ENCODE measurements at places on chromosomes 11 and 22.

GRCh38 chr11:75429902-75430713, 2.9 kb downstream of the KLHL35 start:
- H3K4me1 ChIP-seq, result peaks cover 12% of the 10 kb centered on the region
- no peak for DNase-seq
- peak overlapping the region; percentile 12 for H3K4me3 ChIP-seq

DNA sequence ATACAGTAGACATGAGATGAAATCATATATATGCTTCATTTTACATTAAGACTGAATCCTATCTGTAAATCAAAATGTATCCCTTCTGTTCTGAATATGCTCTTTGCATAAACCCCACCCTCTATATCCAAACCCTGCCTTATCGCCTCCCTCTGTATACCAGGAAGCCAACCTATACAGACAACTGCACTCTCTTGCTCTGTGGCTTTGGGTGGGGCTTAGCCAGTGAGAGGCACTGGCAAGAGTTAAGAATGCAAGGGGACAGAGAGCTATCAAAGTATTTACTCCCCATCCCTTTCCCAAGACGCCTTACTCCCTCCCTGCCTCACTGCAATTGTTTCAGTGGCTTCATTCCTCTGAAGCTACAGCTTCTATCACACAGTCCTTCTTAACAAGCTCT, 309.8 kb downstream of the TTC28 start:
- H3K4me3 ChIP-seq, result no peak overlapping the region
- no peaks in the 10 kb centered on the region for H3K27me3 ChIP-seq
- no peaks in the 10 kb centered on the region for H3K36me3 ChIP-seq
- H3K27ac ChIP-seq, result no peak overlapping the region

DNA sequence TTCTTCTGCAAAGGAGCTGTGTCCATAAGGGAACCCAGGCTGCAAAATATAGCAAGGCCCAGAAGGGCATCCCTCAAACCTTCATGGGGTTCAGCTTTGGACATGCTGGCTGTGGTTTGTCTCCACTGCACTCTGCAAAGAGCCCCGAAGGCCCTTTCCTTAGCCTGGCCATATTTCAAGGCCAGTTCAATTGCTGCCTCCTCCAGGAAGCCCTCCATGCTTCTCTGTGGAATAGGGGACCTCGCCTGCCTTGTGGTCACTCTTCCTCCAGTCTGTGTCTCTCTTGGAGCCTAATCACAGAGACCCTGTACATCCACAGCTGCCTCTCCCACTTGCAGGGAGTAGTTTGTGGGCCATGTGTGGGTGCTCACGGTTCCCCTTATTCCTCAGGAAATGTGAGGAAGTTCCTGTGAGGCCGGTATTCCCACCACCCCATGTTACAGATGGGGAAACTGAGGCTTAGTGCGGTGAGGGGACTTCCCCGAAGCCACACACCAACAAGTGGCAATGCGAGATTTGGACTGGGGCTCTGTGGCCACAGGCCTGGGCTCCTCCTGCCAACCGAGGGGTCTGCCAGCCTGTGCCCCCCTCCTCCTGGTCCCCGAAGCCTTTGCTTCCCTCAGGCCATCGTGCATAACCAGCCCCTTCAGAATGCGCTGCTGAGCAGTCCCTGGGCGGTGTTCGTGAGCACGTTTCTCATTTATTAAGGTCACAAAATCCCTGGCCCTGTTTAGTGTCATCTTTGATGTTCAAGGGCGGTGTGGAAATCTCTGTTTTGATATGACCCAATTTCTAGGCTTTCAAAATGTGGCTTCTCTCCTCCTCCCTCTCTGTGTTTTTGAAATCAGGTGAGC, 65.8 kb downstream of the PARVB start:
- no peak for DNase-seq
- H3K27ac ChIP-seq, result no peak overlapping the region
- no peaks in the 10 kb centered on the region for H3K27me3 ChIP-seq
- H3K36me3 ChIP-seq, result no peaks in the 10 kb centered on the region
- H3K4me1 ChIP-seq, result no peaks in the 10 kb centered on the region

DNA sequence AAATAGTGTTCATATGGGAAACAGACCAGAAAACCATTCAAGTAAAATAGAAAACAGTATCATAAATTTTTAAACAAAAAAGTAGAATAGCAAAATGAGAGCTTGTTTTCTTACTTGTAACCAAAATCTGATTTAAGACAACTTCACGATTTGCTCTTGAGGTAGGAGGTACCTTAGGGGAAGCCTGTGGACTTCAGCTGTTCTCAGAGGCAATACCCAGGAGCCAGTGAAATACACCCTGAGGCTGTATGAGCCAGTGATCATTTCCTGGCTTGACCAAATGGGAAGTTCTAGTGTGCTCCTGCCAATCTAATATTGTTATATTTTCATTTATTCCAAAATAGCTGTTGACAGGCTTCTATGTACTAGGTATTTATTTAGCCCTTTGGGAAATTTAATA, 104.8 kb downstream of the ARHGAP42 start:
- H3K4me3 ChIP-seq, result no peak overlapping the region
- H3K36me3 ChIP-seq, result no peaks in the 10 kb centered on the region
- no peak for DNase-seq
- H3K4me1 ChIP-seq, result peaks cover 2% of the 10 kb centered on the region

DNA sequence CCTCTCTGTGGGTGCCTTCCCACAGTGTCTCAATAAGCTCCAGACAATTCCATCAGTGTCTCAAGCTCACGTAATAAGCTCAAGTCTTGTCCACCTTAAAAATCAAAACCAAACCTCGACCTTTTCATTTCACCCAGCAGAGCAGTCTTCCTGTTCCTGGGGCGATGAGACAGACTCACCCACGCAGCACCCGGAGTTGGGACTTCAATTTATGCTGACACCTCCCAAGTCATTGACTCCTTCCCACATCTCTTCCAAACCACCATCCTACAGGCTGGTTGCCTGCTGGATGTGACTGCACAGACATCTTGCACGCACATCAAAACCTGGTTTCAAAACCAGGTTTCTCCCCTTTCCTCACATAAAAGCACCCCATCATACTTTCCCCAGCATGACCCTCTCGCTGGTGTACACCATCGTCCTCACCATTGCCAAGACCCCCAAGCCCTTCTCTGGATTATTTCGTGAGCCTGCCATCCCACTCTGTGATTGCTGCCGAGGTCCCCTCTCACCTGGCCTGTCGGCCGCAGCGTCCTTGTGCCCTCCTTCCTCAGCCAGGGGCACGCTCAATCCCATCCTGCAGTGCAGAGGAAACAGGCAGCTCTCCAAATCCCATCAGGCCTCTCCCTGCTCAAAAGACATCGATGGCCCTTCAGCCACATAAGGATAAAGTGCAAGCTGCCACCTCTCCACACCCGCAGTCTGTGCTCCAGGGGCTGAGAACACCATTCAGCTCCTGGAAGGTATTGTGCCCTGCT, 45.1 kb upstream of the FBXO3 start:
- DNase-seq, result no peak
- H3K4me1 ChIP-seq, result no peaks in the 10 kb centered on the region
- no peaks in the 10 kb centered on the region for H3K27me3 ChIP-seq
- no peak overlapping the region for H3K4me3 ChIP-seq
- no peak overlapping the region for H3K27ac ChIP-seq

DNA sequence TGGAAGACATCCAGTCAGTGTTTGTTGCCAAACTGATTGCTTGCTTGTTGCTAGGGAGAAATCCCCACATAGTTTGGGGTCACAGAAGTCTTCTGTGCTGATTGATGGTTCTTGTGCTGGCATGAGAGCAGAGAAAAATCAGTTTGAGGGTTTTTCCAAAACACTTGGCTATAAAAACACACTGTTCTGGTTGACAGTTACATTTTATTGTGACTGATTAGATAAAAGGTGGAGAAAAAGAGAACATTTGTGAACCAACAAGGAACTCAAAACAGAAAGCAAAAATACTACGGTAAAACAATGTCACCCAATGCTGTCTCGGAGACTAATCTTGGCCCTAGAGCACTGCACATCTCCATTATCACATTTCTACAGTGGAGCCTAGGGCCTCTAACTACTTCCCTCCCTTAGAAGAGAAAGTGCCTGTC, 14.4 kb upstream of the EIF4G2 start:
- no peaks in the 10 kb centered on the region for H3K27me3 ChIP-seq
- H3K36me3 ChIP-seq, result no peaks in the 10 kb centered on the region
- H3K4me3 ChIP-seq, result no peak overlapping the region
- H3K4me1 ChIP-seq, result no peaks in the 10 kb centered on the region
- no peak overlapping the region for H3K27ac ChIP-seq

DNA sequence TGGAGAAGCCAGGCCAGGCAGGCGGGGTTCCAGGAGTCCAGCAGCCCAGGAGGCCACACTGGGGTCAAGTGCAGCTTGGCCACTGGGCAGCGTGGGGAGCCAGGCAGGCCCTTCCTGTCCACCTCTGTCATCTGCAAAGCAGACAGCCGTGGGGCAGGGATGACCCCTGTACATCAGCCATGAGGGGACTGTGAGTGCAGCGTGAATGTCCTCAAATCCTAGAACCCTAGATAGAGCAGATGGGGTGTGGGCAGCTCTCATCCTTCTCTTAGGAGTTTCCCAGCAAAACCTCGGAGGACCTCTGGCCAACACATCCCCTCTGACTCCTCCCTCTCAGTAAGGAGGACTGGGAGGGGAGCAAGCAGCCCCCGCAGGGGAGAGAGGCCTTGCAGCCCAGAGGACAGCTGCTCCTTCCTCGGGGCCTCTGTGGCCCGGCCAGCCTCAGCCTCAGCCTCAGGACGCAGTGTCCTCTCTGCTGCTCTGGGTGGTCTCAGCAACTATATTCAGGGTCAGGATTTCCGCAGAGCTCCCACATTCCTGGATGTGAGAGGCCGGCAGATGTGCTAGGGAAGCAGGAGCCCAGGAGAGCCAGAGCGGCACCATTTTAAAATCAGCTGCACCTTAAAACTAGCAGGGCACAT, 820.5 kb downstream of the BRD1 start:
- no peaks in the 10 kb centered on the region for H3K27me3 ChIP-seq
- no peaks in the 10 kb centered on the region for H3K4me1 ChIP-seq
- no peaks in the 10 kb centered on the region for H3K36me3 ChIP-seq
- no peak overlapping the region for H3K4me3 ChIP-seq

All from iPS DF 6.9 (cell line).